ENCODE measurements at places on chromosomes 13 and 19.
A peak's percentile ranks its signal among the peaks of the same experiment; 100 is the strongest.

- peak; percentile 53 for DNase-seq
Observed at GRCh38 chr19:48715681-48716171, 3.8 kb downstream of the MAMSTR start.

GRCh38 chr13:105642511-105642958 is 892.9 kb downstream of the EFNB2 start:
- DNase-seq: no peak

GRCh38 chr13:70874636-70875035 is 766.4 kb upstream of the KLHL1 start:
- no peak for DNase-seq

DNA sequence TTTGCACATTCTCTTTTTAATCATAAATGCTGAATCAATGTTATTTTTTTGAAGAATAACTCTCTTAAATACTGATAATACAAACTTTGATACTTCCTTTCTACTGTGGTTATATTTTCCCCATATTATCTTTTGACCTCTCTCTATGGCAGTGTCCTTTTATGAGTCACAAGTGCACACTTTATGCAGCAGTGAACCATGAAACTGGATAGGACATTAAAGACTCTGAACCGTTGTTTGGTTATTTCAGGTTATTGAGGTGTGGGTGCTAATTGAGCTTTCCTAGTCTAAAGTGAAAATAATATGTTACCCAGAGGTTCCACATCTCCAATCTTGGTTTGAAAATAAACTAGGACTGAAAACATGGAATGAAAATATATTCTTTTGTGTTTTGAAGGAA is 71.4 kb downstream of the DGKH start:
- DNase-seq: no peak

DNA sequence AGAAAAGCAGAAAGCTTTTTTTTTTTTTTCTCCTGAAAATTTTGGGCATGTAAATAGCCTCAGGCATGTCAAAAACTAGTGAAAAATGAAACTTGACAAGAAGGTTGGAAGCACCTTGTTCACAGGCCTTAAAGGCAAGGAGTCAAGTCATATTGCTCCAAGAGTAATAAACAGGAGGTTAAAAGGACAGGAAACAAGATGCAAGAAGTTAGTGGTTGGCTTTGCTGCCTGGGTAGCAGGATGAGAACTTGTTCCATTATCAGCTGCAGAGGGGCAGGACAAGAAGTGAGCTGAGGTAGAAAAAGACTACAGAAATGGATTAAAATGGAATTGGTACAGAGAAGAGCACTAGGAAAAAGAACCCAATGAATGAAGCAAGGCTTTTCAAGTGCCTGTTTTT is 242.6 kb downstream of the DCT start:
- DNase-seq: no peak

DNA sequence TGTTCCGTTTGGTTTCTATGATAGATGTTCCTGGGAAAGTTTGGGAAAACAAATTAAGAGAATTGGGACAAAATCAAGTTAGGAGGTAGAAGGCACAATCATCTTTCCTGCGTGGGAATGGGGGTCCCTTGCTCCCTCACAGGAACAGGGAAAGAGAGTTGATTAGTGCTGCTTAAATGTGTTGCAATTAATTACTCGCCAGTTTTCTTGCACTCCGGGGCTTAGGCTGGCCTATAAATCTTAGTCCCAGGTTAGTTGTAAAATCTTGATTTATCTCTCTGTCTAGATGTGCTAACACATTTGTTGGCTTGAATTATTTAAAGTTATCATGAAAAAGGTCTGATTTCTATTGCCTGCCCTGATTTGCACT is 10.1 kb downstream of the B3GLCT start:
- no peak for DNase-seq

GRCh38 chr13:35140321-35140720 is 198.3 kb downstream of the NBEA start:
- peak; percentile 35 for DNase-seq

GRCh38 chr19:3433313-3433712 is 47.0 kb downstream of the SMIM24 start:
- DNase-seq: no peak

DNA sequence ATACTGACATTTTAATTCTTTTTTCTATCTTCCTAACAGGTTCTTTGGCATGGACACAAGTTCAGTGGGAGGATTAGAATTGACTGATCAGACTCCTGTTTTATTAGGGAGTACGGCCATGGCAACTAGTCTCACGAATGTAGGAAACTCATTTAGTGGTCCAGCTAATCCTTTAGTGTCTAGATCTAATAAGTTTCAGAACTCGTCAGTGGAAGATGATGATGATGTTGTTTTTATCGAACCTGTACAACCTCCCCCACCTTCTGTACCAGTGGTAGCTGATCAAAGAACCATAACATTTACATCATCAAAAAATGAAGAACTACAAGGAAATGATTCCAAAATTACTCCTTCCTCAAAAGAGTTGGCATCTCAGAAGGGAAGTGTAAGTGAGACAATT is 34.5 kb downstream of the ZMYM2 start:
- no peak for DNase-seq

DNA sequence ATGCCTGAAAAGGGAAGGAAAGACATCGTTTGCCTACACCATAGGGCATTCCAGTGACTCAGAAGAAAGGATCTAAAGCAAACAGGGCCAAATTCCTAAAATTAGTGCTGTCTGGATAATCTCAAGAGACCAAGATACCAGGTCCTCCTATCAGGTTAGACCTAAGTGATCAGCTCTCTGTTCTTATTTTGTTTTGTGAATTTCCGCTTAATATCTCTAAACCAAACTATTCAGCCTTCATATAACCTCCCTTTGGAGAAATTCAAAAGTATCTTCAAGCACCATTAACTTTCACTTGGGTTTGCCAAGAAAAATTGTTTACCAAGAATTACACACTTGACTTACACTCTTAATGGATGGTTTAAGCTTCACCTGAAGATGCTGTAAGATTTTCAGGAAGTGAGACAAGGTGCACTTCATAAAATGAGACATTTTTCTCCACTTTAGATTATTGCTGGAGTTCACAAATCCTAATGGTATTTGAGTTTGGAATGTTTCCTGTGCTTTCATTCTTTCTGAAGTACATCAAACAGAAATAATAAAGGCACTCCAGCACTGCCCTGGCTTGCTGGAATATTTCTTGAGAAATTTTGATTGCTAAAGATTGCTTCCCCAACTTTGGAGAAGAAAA is 376.1 kb downstream of the LMO7 start:
- peak; percentile 45 for DNase-seq

DNA sequence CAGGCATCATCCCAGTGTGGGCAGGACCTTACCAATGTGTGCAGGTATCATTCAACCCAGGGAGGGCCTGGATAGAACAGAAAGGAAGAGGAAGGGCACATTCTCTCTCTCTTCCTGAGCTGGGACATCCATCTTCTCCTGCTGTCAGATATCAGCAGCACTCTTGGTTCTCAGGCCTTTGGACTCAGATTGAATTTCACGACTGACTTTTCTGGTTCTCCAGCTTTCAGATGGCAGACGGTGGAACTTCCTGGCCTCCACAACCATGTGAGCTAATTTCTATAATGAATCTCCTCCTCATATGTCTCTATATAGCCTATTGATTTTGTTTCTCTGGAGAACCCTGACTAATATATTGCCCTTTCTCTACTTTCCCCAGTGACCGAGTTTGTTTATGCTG is 77.3 kb downstream of the OLFM4 start:
- no peak for DNase-seq

DNA sequence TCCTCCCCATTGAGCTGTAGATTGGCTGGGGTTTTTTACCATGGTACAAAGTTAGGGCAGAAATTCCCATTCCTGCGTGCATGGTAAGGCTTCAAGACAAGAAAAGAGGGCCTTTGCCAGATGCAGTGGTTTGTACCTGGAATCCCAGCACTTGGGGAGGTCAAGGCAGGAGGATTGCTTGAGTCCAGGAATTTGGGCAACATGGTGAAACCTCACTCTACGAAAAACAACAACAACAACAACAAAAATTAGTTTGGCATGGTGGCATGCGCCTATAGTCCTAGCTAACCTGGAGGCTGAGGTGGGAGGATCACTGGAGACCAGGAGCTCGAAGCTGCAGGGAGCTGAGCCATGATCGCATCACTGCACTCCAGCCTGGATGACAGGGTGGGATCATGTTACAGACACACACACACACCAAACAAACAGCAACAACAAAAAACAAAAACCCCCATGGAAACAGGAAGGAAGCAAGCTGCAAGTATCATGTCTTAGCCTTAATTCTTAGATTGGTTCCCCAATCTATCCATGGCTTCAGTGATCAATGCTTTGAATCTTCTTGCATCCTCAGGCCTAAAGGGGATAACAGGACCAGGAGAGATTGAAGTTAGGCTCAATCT is 5.5 kb upstream of the WTIP start:
- DNase-seq: no peak

- no peak for DNase-seq
Observed at GRCh38 chr19:15562145-15562544, 52.9 kb upstream of the CYP4F8 start.

DNA sequence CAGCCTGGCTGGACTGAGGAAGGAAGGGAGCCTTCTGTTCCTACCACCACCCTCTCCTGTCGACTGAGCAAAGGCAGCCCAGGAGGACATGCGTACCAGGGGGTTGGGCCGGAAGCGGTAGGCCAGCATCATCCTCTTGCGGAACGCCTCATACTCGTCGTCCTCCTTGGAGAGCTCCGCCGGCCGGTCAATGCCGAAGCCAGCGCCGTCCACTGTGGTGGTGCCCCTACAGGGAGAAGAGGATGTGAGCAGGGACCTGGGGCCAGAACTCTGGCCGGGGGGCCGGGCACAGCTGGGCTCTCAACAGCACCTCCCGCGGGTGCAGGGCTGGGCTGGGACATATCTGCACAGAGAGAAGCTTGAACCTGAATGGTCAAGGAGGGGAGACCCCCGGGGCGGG is 3.8 kb upstream of the TM6SF2 start:
- no peak for DNase-seq

DNA sequence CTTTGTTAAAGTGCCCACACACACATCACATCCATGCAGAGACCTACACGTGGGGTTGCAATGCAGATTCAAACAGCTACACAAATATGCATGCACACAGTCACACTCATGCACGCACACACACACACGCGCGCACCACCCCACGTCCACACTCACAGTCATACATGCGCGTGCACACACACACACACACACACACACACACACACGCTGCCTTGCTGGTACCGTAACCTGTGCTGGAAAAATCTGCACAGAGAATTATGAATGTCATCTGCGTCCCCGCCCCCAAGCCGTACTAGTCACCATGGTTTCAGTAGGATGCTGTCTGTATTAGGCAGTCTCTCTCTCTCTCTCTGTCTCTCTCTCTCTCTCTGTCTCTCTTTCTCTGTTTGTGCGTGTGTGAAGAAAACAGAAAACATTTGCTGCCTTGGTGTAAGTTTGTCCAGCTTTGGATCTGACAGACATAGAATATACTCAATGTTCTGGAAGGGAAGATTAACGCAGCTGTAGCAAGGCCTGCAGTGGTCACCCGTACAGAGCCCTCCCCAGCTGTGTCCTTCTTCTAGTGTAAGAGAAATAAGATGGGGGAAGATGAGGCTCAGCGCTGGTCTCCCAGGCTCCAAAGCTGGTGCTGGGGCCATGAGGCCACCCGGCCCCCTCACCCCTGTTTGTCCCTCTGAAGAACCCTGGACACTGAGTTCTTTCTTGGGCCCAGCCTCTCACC is 26.4 kb upstream of the DPP9 start:
- DNase-seq: no peak

DNA sequence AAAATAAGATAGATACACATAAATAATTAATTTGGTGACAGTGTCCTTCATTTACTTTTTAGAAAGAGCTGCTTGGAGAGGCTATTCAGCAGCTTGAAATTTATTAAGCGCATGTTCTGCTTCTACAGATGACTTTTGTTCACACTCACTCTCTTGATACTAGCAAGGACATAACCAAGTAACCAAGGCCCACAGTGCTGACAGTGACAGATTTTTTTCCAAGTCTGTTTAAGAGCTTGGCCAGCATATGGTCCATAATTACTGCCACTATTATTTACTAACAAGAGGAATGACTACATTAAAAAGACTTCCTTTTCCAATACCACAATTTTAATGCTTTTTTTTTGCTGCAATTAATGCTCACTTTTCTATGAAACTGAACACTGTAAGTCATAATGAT is 673.7 kb upstream of the MIR17HG start:
- peak; percentile 2 for DNase-seq

- peak; percentile 9 for DNase-seq
Observed at GRCh38 chr13:97019236-97019635, 25.0 kb upstream of the OXGR1 start.

DNA sequence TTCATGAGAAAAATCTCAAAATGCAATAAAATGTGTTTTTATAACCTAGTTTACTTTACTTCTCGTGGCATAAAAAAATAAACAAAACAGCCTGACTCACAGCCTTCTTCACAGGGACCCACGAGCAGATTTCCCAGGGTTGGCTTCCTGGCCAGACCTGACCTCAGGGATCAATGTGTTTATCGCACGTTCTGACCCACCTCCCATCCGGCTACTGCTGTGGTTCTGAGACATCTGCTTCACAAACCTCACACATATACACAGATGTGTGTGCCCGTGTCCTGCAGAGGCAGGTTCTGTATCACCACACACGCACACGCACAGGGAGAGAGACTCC is 118.3 kb downstream of the COL4A2 start:
- no peak for DNase-seq

DNA sequence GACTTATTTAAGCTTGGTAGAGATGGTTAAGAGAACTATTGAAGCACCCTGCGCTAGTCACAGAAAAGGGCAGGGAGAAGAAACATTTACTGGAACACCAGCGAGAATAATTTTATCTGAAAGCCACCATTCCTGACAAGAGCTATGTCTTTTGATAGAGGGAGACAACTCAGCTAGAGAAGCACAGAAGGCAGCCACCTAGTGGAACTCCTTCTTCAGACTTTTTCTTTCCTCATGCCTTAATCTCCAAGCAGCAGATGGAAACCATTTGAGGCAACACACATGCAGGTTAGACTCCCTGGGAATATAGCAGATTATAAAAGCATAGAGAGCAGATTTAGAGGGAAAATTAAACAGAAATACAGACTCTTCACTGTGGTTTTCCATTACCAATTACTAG is 813.4 kb downstream of the SLITRK6 start:
- no peak for DNase-seq
